Activated naive CD4-positive, alpha-beta T cell treated with anti-CD3 and anti-CD28 coated beads, Interleukin-2, amount 50 U/mL, for 16 hours (primary cell): ENCODE measurements at places on chromosomes 3 and 15.

DNA sequence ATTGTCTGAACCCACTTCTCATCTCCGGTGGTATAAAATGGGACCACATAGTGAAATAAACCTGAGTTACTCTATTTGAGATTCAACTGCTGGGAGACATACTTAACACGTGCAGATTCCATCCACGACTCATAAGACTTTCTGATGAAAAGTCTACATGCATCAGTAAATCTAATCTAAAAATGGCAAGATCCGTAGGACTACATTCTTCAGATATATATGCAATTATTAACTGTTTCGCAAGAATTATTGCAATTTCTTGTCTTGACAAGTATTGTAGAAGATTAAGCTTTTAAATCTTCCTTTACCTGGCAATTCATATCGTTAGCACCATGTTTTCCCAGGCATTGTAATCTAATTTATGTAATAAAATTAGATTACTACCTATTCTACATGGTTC is 718.7 kb upstream of the CBLB start:
- DNase-seq = no peak

- no peak for DNase-seq
Observed at GRCh38 chr15:33547876-33548275, 237.1 kb downstream of the RYR3 start.

GRCh38 chr15:33756961-33757360 is 211.3 kb upstream of the CHRM5 start:
- DNase-seq = no peak

DNA sequence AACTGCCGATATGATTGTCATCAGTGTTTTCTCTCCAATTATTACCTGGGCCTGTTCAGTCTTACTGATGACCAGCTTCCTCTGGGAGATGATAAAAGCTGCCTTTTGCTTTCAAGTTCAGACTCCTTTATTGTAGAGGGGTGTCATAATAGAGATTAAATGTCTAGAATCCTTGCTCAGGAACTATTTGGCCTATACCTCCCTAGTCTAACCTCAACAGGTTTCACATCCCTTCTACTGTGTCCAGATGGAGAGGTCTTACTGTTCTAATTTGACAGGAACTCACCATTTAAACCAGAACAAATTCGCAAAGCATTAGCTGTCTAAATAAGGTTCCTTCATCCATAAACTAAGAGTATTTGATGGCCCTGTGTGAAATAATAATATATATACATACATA is 88.0 kb downstream of the BCHE start:
- DNase-seq = no peak

DNA sequence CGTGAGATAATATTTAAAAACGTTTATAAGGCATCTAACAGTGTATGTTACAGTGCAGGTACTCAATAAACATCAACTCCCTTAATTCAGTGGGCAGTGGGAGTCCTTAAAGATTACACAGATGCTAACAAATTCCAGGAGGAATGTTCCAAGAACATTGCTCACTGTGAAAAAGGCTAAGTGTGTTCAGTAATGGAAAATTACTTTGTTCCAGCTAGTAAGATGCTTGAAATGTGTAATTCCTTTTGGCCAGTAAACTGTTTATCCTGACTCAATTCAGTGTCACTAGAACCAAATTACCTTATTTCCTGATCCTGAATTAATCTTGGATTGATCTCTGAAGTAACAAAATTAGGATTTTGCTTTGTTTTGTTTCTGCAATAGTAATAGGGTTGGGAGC is 54.2 kb upstream of the SEMA6D start:
- no peak for DNase-seq

DNA sequence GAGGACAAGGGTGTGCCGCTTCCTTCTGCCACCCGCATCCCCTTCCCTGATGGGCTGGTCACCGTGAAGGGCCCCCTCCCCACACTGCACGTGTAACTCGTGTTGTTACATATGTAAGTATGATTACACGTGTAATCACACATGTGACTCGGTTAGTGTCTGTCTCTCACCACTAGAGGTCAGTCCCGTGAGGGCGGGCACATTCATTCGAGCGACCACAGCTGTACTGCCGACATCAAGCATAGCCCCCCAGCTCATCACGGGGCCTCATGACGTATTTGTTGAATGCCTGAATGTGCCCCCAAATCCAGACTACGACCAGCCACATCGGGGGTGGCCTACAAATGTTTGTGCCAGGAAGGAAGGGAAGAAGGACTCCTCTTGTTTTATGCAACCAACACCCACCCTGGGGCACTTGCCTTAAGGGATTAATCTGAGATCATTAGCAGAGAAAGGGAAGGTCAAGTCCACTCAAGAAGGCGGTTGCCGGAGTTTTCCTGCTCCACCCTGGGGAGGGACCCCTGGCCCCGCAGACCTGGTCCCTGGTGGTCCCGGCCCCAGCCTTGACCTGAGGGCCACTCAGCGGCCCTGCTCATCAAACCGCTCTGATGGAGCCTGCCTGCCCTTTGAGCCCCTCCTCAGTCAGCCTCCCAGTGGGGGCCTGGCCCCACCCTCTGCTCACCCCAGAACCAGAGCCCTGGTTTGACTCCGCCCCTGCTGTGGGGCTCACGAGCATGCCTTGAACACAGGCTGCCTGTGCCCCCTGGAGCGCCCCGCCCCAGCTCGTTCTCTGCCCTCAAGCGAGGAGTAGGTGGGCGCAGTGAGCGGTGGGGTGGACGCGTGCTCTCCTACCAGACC is 52.8 kb downstream of the RGMA start:
- DNase-seq = peak; percentile 51

DNA sequence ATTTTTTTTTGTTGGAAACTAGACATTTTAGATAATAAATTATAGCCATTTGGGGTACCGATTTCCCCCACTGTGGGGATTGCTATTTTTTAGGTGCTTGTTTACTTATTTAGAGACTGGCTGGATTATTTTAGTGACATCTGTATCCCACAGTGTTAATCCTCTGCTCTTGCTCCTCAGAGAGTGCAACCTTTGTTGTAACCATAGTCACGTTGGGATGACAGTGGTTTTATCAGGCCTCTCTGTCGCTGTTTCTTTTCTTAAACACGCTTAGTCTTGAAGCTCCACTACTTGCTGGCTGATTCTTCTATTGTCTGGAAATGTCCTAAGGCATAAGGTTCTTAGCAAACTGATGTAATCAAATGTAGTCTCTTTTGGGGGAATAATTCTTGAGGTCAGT is 451.6 kb upstream of the SEMA6D start:
- DNase-seq = no peak

DNA sequence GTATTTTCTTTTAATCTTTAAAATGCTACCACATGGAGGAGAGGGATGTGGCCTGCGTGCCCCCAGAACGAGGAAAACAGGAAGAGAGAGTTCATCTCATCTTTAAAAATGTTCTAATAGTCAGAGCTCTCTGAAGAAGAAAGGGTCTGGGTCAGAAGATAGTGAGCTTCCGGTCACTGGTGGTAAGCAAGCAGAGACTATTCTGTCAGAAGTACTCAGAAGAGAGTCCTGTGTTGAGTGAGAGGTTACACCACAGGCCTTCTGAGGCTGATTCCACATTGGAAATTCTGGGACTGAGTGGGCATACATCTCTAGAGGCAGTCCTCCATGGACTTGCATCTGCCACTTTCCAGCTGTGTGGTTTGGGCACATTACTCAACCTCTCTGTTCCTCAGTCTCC is 82.2 kb upstream of the SLC6A1 start:
- DNase-seq = no peak

GRCh38 chr3:55161231-55161630 is 233.4 kb upstream of the LRTM1 start:
- no peak for DNase-seq

DNA sequence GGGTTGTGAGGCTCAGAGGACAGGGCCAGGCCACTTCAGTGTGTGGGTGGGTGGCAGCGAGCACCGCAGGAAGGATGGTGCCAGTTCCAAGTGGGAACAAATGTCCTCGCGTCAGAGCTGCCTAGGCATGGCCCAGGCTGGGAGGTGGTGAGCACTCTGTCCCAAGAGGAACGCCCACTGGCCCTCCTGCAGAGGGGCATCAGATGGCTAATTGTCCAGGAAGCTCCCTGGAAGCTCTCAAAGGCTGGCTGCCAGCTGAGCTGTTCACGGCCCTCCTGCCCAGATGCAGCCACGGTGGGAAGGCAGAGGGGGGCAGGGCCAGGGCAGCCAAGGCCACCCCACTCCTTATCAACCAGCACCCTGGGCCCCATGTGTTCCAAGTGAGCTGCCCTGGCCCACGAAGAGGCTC is 55.2 kb downstream of the IQSEC1 start:
- DNase-seq = no peak

DNA sequence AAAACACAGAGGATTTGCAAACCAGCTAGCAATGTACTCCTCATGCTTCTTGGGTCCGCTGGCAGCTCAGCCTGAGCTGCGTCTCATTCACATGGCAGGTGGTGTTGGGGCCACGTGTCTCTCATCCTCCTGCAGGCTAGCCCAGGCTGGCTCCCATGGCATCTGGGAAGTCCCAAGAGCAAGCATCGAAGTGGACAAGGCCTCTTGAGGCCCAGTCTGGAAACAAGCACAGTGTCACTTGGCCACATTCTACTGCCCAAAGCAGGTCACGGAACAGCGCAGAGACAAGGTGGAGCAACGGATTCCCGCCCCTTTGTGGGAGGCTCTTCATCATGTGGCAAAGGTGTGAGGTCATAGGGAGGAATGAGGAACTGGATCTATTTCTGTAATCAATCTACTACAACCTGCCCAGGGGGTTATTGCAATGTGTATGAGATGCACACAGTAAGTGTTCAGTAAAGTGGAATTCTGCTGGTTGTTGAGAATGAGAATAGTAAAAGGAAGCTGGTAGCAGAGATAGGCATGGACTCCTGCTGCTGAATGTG is 128.3 kb downstream of the TPRA1 start:
- DNase-seq = no peak

DNA sequence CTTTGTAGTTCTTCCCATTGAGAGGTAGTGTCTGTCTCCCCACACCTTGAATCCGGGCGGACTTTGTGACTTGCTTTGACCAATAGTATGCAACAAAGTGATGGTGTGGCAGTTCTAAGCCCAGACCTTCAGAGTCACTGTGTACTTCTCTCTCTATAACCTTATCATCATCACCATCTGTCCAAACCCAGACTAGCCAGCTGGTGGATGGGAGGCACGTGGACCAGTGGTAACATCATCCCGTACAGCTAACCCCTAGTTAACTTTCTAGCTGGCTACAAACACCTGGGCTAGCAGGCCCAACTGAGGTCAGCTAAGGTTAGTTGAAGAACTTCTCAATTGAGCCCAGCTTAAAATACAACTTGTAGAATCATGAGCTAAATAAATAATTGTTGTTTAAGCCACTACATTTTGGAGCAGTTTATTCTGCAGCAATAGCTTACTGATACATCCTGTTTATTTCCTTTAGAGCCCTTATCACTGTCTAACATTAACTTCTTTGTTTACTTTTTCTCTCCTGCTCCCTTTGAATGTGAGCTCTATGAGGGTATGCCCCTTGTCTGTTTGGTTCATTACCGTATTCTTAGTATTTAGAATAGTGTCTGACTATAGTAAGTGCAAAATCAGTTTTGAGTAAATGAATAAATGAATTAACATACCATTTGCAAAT is 11.5 kb upstream of the CCR9 start:
- DNase-seq = no peak

GRCh38 chr15:23687143-23687470 is at the start of gene NDN:
Gene NDN, minus strand, starts transcription at chr15:23687305. Its CDS starts 88 bp downstream, at chr15:23687217.
- DNase-seq = no peak
